Lung (tissue), 17 donors: ENCODE measurements at places on chromosomes 13 and 19. TPM values are rescaled to one million over a fixed set of nuclear protein-coding genes. Genes with fewer than 3 reads are reported as not detected.

Gene ZNF414
- 26.2 TPM for polyA plus RNA-seq

Gene LILRA1
- polyA plus RNA-seq: 21.3 TPM

Gene KCNC3
- polyA plus RNA-seq: 2.6 TPM

Gene NXNL1
- polyA plus RNA-seq: not detected

Gene DNAJC15
- polyA plus RNA-seq: 18.5 TPM

Gene CCDC122
- polyA plus RNA-seq: 7.7 TPM

Gene EPS8L1
- 61.8 TPM for polyA plus RNA-seq

Gene SLC7A9
- 0.35 TPM for polyA plus RNA-seq

Gene AMH
- 1.4 TPM for polyA plus RNA-seq

Gene TLE6
- polyA plus RNA-seq: 8.0 TPM

Gene DIAPH3
- 0.35 TPM for polyA plus RNA-seq

Gene OR7D2
- polyA plus RNA-seq: 0.01 TPM

Gene SRRM5
- polyA plus RNA-seq: 0.22 TPM

Gene LYPD3
- 1.0 TPM for polyA plus RNA-seq
